ENCODE measurements at places on chromosomes 12 and 14.

DNA sequence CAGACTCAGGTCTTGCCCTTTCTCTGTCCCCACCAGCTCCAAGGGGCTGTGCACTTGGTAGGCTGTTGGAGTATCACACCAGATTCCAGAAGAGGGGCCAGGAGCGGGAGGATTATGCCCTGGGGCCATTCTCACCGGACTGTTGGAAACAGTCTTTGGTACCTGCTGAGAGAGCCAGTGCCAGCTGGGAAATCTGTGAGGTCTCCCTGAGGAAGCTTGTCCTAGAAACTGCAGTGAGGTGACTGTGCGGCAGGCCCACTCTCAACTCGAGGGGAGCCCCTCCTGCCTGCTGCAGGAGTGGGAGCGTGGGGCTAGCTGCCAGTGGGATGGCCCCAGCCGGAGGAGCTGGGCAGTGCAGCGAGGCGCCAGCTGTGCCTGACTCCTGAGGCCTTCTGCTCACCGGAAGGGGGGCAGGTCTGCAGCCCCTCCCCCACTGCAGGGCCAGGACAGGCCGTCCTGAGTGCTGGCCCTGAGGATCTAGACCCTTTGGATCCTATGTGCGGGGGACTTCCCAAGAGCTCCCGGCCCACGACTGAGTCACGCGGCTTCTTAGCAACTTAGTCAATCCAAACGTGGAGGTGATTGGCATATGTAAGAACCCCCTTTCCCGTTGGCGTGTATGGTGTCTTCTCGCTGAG is 295.2 kb downstream of the CACNA1C start:
- DNase-seq, result no peak

DNA sequence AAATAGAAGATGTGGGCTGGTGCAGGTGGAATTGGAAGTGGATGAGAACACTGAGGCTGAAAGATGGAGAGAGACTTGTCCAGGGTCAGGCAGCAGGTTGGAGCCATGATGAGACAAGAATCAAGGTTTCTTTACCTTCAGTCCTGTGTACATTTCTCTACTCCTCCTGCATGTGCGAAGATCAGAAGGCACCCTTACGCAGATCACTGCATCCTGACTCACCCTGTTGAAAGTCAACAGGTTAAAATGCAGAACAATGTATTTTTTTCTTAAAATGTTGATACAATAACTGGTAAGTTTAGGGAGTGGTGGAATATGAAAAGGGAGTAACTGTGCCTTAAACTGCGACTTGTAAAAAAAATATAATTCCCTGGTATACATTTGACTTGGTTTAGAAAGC is 47.8 kb downstream of the TESPA1 start:
- DNase-seq, result no peak

- no peak for DNase-seq
Measured at GRCh38 chr14:103547941-103548462, 14.5 kb downstream of the BAG5 start.

GRCh38 chr12:111578276-111578970 is 20.7 kb downstream of the ATXN2 start:
- DNase-seq, result no peak

DNA sequence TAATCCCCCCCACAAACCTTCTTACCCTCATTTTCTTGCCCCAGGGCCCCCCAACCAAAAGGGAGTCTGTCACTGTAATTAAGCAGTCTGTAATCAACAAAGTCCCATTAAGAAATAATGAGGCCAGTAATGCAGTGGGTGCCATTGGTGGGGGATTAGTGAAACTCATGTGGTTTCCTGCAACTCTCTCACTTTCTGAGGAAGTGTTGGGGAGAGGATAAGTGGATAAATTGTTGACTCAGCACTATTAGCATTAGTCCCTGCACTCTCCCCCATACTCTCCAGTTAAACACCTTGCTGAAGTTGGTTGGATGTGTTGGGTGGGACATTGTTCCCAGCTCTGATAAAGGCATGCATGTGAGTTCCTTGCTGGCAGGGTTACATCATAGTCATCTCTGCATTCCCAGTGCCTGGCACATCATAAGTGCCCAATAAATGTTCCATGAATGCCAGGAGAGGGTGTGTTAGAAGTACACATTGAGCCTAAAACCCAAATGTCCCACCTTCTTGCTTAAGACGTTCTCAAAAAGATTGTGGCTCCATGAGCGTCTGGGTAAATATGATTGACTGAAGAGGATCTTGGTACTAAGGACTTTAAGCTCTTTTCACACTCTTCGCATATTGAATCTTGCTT is 45.8 kb upstream of the HOXC13 start:
- no peak for DNase-seq
